ENCODE measurements at places on chromosomes 1 and 21.

DNA sequence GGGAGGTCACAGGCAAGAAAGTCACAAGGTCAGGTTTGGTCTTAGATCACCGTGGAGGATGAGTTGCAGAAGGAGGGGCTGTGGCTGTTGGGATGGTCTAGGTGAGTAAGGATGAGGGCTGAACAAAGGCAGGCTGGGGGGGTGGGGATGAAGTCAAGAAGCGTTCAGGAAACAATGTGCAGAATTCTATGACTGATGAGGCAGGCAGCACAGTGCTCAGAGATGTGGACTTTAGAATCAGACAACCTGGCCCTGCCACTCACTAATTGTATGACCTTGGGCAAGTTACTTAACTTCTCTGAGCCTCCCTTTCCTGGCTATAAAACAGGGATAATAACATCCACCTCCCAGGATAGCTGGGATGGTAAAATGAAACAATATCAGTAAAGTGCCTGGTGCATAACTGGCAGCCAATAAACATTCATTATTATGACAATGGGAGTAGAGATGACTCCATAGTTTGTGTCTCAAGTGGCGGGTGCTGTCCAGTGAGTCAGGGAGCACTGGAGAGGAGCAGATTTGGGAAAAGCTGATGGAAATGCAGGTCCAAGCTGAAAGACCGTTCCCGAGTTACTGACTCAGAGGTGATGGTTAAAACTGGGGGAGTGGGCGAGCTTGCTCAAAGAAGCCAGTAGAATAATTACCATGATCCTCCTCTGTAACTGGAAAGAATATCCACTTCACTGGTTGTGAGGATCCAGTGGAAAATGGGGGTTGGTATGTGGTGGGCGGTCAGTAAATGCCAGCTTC, 2.1 kb downstream of the TIE1 start:
- DNase-seq: no peak

DNA sequence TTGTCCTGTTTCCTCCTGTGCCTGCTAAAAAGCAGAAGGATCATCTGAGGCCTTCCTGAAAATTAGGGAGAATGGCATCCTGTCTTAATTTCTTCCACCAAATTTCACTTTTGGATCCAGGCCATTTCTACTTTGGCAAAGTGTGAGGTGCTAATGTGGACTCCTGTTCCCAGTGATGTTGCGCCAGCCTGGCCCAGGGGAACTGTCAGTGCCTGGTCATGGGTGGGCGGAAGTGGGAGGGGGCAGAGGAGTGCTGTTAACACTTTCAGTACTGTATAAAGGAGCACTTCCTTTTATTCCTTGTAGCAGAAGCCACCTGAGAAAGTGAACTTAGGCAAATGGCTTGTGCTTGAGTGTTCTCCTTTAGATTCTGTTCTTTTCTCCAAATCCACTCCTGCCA, 19.9 kb downstream of the ELAPOR1 start:
- no peak for DNase-seq

- DNase-seq: no peak
Observed at GRCh38 chr21:15625363-15625762, 104.4 kb upstream of the USP25 start.

DNA sequence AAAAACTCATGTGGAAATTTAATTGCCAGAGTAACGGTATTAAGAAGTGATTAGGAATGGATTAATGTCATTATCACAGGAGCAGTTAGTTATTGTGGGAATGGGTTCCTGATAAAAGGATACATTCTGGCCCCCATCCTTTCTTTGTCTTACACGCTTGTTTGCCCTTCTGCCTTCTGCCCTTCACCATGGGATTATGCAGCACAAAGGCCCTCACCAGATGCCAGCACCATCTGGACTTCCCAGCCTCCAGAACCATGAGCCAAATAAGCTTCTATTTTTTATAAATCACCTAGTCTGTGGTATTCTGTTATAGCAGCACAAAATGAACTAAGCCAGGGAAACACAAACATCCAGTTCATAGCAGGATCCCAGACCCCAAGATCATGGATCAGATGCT, 33.9 kb upstream of the POU2F1 start:
- DNase-seq: no peak

DNA sequence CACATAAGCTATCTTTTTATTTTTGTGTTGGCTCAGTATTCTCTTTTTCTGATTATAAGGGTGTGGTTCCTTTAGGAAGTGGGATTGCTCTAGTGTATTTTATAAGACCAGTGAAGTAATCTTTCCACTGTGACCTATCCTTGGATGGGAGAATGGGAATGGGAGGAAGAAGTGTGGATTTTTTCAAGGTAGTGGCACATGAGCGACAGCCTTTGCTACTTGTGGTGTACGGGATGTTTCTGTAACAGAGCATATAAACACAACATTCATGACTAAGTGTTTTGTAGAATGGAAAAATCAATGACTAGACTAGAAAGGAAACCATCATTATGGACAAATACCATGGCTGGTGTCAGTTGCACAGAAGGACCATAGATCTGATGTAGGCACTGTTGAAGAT, 209.6 kb downstream of the GIPC2 start:
- DNase-seq: no peak

GRCh38 chr1:195903203-195903602, 705.0 kb downstream of the KCNT2 start:
- DNase-seq: no peak

GRCh38 chr1:46724991-46725735, 6.2 kb upstream of the EFCAB14 start:
- DNase-seq: peak; percentile 39

- peak; percentile 17 for DNase-seq
Observed at GRCh38 chr1:34460193-34460592, 283.5 kb downstream of the C1orf94 start.

DNA sequence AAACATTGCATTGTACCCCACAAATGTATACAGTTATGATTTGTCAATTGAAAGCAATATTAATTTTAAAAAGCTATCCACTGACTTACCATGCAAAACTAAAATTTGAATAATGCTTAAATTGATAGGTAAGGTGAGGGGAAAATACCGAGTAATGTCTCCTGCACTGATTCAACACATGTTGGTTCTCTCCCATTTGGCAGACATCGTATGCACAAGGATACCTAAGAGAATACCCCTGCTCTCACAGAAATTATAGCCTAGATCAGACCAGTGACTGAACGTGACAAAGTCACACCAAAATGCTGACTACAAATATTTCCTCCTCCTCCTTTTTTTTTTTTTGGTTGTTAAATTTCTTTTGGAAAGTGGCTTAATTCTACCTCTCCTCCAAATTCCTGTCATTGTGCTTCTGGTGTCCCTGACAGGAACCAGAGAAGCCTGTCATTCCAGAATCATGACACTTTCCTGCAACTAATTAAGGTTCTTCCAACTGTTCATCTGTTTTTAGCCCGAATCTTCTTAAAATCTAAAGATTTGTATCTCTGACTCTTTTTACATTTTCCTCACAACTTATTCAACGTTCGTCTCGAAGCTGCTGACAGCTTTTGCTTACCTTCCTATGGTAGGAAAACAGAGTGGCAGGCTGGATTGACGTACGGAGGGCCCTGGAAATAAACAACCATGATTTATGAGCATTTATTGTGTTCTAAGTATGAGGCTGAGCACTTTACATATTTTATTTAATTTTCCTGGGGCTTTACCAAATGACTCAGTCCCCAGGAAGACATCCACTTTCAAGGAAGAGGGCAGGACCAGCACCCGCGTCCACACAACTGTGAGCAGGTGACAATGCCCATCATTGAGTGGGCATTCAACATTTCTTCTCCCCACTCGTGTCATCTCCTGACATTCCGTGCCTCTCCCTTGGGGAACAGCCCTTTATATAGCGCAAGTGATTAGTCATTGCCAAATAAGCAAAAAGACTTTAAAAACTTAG, 57.9 kb upstream of the KCNE2 start:
- no peak for DNase-seq

GRCh38 chr1:213600879-213601278, 386.9 kb upstream of the PROX1 start:
- no peak for DNase-seq

- no peak for DNase-seq
Observed at GRCh38 chr1:244150665-244151064, 99.6 kb downstream of the ZBTB18 start.

DNA sequence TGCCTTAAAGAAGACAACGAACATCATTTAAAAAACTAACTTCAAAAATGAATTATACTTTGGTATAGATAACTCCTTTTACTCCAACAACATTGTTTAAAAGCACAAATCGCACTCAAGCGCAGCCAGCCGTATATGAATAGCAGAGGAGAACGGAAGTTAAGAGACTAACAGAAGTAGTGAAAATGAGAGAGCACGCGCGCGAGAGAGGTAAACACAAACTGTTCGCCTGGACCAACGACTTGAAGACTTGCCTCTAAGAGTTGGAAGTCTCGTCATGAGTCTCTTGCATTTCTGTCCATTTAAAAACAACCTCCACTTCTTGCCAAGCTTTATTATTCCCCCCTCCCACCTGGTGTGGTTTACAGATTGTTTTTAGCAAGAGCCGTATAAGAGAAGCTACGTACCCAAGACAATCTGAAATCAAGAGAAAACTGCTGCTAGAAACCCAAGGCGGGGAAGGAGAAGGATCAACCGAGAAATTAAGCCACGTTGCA, 479 bp downstream of the SELENOF start:
- DNase-seq: no peak

GRCh38 chr1:229116114-229116513, 154.8 kb upstream of the RAB4A start:
- DNase-seq: no peak

GRCh38 chr1:15214527-15214926, 32.5 kb upstream of the FHAD1 start:
- DNase-seq: no peak

DNA sequence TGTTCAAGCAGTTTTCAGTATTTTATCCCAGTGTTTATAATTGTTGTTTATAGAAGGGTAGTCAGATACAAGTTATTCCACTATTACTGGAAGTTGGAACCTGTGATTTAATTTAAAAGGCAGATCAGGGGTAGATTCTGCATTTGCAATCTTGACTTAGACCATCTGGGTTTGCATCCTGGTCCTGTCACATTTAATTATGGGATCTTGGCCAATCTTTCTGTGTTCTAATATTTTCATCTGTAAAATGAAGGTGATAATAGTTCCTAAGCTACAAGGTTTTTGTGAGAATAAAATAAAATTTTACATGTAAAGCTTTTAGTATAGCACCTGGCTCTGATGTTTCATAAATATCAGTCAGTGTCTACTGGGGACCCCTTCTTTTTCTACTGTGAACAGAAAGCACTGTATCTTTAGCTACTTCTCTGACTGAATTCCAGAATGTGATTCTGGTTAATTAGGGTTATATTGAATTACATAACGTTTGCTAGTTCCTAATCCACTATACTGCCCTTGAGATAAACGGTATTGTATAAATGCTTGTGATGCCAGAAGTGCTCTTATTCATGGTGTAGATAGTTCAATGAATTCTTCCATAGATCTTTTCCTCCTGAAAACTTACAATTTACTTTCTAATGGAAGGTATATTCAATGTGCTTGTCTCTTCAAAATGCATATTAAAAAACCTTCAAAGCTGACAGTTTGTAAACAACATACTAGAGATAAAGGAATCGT, 131.0 kb downstream of the KCNK1 start:
- no peak for DNase-seq

GRCh38 chr1:205993068-205993467, 10.1 kb downstream of the RAB7B start:
- DNase-seq: no peak

DNA sequence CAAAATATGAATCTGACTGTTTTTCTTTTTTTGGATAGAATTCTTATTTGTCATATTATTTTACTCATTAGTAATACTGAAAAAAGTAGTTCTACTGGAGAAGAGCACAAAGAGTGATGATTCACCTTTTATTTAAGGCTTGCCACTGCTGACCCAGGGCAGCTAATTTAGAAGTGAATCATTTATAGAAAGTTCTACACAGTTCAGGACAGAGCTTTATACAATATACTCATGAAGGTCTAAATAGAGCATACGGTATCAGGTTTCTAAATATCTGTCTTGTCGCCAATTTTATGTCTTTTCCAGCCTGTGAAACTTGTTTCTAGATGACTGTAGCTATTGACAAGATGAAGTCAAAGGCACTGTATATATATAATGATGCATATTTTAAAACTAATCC, 25.0 kb downstream of the GIPC2 start:
- no peak for DNase-seq

- DNase-seq: no peak
Observed at GRCh38 chr1:145777357-145778145, 46.3 kb downstream of the RNF115 start.

- DNase-seq: no peak
Observed at GRCh38 chr21:43193651-43194302, 25.0 kb downstream of the CRYAA start.

DNA sequence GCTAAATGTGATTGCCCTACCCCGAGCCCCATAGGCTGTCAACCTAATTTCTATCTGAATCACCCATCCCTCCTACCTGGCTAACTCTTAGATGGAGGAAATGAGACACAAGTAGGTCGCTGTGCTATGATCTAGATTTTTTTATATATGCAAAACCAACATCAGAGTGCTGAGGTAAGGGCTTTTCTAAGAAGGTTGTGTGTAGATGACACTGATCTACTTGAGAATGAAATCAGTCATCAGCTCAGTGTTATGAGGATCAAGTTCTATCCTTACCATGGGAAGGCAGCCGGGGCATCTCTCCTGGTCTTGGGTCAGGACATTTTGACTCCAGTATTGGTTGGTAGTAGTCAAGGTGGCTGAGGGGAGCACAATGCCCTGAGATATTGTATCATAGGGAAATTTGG, 23.6 kb downstream of the SLAMF1 start:
- no peak for DNase-seq

- no peak for DNase-seq
Observed at GRCh38 chr1:44806704-44807363, at the start of gene DYNLT4. DYNLT4 (minus strand) TSS chr1:44807351; CDS start chr1:44806668, 683 bp downstream.

DNA sequence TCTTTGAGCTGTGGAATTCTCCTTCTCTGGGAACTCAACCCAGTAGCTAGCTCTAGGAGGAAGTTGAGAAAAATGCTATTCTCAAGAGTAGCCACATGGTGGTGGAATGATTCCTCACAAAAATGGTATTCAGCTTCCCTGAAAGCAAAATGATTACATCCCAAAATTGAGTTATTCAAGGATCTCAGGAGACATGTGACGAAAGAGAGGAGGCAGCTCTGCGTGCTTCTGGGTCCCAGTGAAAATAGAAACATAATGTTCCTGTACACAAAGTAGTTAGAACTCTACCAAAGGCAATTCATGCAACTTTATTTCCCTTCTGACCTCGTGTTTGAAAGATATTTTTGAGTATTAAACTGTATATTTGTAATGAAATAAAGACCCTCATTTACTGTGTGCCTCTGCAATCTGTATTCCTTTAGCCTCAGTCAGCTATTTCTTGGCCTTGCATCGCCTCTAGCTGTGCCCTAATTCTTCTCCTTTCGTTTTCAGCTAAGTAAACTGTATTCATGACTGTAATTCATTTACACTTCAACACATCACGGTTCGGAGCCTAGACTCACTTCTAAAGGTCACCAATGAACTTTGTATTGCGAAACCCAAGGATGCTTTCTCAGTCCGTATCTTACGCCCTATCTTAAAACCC, 167.3 kb downstream of the FASLG start:
- DNase-seq: no peak

- DNase-seq: no peak
Observed at GRCh38 chr1:243216741-243217140, 38.3 kb downstream of the CEP170 start.

- no peak for DNase-seq
Observed at GRCh38 chr1:2154022-2154421, 40.5 kb downstream of the FAAP20 start.

- DNase-seq: no peak
Observed at GRCh38 chr1:198708761-198709525, 70.1 kb downstream of the PTPRC start.

- peak; percentile 13 for DNase-seq
Observed at GRCh38 chr1:161139766-161140165, 7.3 kb upstream of the DEDD start.

All from NK-92 treated with Interleukin-12 subunit alpha and Interleukin-12 subunit beta, amount 100 ng/mL, for 24 hours (cell line).